ENCODE measurements at places on chromosomes 1 and 21. TPM values are rescaled to one million over a fixed set of nuclear protein-coding genes. Genes with fewer than 3 reads are reported as not detected.

DNA sequence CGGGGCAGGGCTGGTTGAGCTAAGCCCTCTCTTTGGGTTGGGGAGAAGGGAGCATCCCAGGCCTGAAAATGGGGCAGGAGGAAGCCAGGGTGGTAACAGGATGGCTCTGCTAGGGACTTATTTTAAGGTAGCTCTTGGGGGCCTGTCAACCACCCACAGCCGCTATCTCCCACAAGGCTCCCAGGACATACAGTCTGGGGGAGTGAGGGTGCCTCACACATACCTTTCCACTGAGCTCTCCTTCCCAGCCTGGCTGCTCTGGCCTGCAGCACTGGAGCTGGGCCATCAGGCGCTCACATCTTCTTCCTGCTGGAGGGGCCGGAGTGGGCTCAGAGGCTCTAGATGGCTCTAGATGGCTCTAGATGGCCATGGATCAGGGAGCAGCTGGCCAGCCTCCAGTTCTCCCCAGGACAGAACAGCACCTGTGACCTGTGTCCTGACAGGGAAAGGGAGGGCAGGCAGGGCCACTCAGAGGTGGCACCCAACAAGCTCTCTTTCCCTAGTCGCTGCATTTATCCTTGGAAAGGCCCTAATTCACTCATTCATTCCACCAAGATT is 11.0 kb upstream of the NPPB start:
- H3K27me3 ChIP-seq, result no peaks in the 10 kb centered on the region
- no peak for DNase-seq
- H3K4me3 ChIP-seq, result no peak overlapping the region
- no peak overlapping the region for H3K27ac ChIP-seq
- no peaks in the 10 kb centered on the region for H3K36me3 ChIP-seq
- no peaks in the 10 kb centered on the region for H3K4me1 ChIP-seq

DNA sequence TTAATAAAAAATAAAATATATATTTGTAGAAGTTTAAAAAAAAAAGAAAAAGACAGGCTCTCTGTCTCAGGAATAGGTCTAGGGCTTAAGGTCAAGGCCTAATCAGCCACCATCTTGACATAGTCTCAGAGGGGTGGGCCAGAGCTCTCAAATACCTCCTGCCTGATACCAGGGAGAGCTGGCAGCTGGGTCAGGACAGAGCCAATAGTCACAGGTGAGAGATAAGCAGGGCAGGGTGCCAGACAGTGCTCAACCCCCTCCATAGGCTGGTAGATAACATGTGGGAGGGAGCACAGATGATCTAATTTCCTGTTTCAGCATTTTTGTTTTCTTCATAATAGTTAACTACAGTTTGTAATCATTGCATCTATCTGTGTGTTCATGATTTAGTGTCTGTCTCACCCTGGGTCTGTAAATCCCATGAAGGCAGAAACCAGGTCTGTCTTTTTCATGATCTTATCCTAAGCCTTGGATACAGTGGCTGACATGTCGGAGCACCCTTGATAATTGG is 152.0 kb upstream of the GRIK3 start:
- no peak overlapping the region for H3K27ac ChIP-seq
- no peaks in the 10 kb centered on the region for H3K4me1 ChIP-seq
- no peak overlapping the region for H3K4me3 ChIP-seq
- peaks cover 4% of the 10 kb centered on the region for H3K27me3 ChIP-seq
- no peak for DNase-seq

The SOX13 gene
- total RNA-seq, result 8.4 TPM

The CXADR gene
- 46.4 TPM for total RNA-seq

- no peaks in the 10 kb centered on the region for H3K27me3 ChIP-seq
- no peak overlapping the region for H3K4me3 ChIP-seq
- H3K27ac ChIP-seq, result no peak overlapping the region
- H3K4me1 ChIP-seq, result no peaks in the 10 kb centered on the region
- DNase-seq, result no peak
Observed at GRCh38 chr1:225021037-225021436, 91.6 kb downstream of the DNAH14 start.

GRCh38 chr1:36118447-36119204 is 6.4 kb downstream of the COL8A2 start:
- H3K4me3 ChIP-seq, result no peak overlapping the region
- no peak overlapping the region for H3K27ac ChIP-seq
- no peaks in the 10 kb centered on the region for H3K36me3 ChIP-seq

DNA sequence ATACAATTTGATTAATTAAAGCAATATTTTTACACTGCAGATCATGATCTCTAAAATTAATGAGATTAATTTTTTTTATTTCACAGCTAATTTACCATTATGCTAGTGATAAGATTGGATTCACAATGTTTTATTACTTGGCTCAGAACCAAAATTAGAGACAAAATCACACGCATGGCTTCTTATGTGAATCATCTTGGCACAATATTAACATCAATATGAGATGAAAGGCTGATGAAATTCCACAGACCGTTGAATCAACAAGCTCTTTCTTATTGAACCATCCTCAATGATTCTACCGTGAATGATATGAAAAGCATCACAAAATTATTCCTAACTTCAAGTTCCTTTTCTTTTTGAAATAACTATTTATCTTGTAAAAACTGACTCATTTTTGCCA is 544.9 kb downstream of the KCNT2 start:
- H3K4me3 ChIP-seq, result no peak overlapping the region
- no peak for DNase-seq
- no peaks in the 10 kb centered on the region for H3K4me1 ChIP-seq
- no peaks in the 10 kb centered on the region for H3K27me3 ChIP-seq
- no peaks in the 10 kb centered on the region for H3K36me3 ChIP-seq

DNA sequence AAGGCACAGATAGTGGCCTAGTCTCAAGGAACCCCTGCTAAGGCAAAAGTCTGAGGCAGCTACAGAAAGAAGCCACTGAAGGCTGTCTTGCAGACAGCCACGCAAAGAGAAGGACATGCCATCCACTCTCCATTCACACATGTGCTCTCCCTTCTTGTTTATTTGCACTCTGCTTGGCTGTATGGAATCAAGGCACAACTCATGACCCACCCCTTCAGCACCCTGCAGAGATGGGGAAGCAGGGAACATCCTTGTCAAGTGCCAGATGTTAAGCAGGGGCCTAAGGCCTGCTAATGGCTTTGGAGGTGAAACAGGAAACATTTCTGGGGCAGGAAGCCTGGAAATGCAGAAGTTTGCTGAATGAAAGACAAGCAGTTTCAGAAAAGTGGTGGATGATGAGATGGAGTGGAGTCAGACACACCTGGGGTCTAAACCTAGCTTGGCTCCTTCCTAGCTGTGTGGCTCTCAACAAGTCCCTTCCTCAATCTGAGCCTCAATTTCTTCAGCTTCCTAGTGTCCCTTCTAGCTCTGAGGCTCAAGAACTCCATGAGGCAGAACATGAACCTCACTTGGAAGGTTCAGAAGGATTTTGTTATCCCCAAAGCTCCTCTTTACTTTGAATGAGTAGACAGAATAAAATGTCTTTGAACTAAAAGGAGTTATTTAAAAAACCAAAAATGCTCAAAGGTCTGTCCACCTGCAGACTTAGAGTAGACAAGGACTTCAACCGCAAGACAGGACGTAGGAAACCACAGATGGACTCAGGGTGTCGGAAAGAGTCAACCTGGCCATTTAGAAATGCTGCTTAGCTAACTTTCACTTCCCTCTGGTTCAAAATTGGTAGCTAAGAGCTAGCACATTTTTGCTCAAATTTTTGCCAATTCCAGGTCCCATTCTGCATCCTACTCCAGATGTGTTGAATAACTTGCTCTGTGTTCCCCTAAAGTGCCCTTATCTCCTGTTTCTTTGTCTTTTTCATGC is 283.1 kb downstream of the PLPP3 start:
- no peaks in the 10 kb centered on the region for H3K4me1 ChIP-seq
- no peaks in the 10 kb centered on the region for H3K27me3 ChIP-seq
- no peaks in the 10 kb centered on the region for H3K36me3 ChIP-seq
- no peak overlapping the region for H3K27ac ChIP-seq
- DNase-seq, result no peak
- no peak overlapping the region for H3K4me3 ChIP-seq

The DSTYK gene
- 9.9 TPM for total RNA-seq

The WNT9A gene
- not detected for total RNA-seq

GRCh38 chr1:34683616-34684015 is 71.2 kb upstream of the GJB5 start:
- no peaks in the 10 kb centered on the region for H3K27me3 ChIP-seq
- H3K4me3 ChIP-seq, result no peak overlapping the region
- peak; percentile 6 for DNase-seq
- H3K27ac ChIP-seq, result no peak overlapping the region
- H3K4me1 ChIP-seq, result no peaks in the 10 kb centered on the region
- H3K36me3 ChIP-seq, result no peaks in the 10 kb centered on the region

DNA sequence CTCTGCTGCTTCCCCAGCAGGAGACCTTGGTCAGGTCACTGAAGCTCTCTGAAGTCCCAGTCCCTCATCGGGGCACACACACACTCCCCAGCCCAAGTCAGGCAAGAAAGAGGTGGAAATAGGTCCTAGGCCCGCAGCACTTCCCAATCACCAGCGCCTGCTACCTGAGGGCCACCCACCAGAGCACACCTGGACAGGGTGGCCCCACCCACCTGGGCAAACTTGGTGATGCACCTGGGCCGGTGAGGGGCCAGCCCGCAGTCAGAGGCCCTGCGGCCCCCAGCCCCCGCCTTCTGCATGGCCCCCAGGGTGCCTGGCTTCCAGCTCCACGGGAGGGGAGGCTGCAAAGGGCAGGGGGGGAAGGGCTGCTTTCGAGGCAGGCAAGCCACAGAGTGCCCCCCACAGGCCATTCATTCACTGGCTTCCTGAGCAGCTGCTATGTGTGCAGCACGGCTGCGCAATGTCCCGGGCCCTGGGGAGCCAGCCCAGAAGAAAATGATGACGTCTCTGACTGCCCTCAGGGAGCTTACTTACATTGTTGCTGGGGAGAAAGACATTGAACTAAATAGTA is 4.7 kb downstream of the SH2D5 start:
- H3K4me3 ChIP-seq, result no peak overlapping the region
- peaks cover 5% of the 10 kb centered on the region for H3K4me1 ChIP-seq
- no peaks in the 10 kb centered on the region for H3K27me3 ChIP-seq
- DNase-seq, result no peak

DNA sequence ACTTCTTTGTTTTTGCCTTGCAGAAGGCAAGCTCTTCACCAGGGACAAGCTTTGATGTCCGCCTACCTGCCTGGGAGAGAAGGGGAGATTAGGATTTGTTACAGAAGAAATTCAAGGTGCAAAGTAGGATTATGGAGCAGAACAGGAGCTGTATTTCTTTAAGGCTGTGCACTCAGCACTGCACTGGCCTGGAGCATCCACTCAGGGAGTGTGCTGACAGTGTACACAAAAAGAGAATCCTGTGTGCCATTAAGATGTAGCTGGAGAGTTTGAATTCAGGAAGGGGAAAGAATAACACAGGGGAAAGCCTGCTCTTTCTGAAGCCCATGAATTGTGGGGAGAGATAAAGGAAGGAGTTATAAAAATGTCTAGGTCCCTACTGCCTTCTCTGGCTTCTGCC is 137.7 kb upstream of the ETS2 start:
- no peaks in the 10 kb centered on the region for H3K36me3 ChIP-seq
- peaks cover 3% of the 10 kb centered on the region for H3K27me3 ChIP-seq
- H3K4me1 ChIP-seq, result no peaks in the 10 kb centered on the region
- no peak overlapping the region for H3K4me3 ChIP-seq

GRCh38 chr1:97893844-97894243 is 27.0 kb downstream of the DPYD start:
- no peaks in the 10 kb centered on the region for H3K36me3 ChIP-seq
- H3K27me3 ChIP-seq, result no peaks in the 10 kb centered on the region

The TDRD10 gene
- total RNA-seq, result 0.23 TPM

The ACADM gene
- 68.3 TPM for total RNA-seq

GRCh38 chr1:30058970-30059369 is 664.4 kb downstream of the MATN1 start:
- no peak for DNase-seq
- no peak overlapping the region for H3K27ac ChIP-seq
- H3K27me3 ChIP-seq, result no peaks in the 10 kb centered on the region
- H3K36me3 ChIP-seq, result no peaks in the 10 kb centered on the region

The MMP23B gene
- total RNA-seq, result 1.6 TPM

The IQGAP3 gene
- 8.5 TPM for total RNA-seq

DNA sequence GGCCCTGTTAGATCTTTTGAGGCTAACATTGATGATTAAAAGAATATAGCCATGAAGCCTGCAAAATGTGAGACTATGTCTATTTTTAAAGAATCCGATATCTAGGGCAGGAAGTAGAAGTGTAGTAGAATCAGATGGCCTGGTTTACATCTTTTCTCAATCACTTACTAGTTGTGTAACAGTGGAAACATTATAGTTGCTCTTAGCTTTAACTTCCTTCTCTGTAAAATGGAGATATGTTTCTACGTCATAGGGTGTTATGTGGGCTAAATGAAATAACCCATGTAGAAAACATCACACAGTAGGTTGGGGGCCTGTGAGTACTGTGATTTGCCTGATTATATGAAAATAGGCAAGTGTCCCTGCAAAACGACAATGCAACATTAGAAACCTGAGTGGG is 4.4 kb upstream of the IGFN1 start:
- H3K27ac ChIP-seq, result no peak overlapping the region
- H3K36me3 ChIP-seq, result no peaks in the 10 kb centered on the region
- H3K4me3 ChIP-seq, result no peak overlapping the region
- H3K27me3 ChIP-seq, result no peaks in the 10 kb centered on the region
- DNase-seq, result no peak
- peaks cover 2% of the 10 kb centered on the region for H3K4me1 ChIP-seq

- peak overlapping the region; percentile 40 for H3K27ac ChIP-seq
- H3K27me3 ChIP-seq, result no peaks in the 10 kb centered on the region
- no peak overlapping the region for H3K4me3 ChIP-seq
- peaks cover 27% of the 10 kb centered on the region for H3K4me1 ChIP-seq
- H3K36me3 ChIP-seq, result peaks cover 11% of the 10 kb centered on the region
Observed at GRCh38 chr1:89171067-89171438, 4.8 kb downstream of the GBP7 start.

The TCEA3 gene
- total RNA-seq, result 49.3 TPM

The MIXL1 gene
- not detected for total RNA-seq

DNA sequence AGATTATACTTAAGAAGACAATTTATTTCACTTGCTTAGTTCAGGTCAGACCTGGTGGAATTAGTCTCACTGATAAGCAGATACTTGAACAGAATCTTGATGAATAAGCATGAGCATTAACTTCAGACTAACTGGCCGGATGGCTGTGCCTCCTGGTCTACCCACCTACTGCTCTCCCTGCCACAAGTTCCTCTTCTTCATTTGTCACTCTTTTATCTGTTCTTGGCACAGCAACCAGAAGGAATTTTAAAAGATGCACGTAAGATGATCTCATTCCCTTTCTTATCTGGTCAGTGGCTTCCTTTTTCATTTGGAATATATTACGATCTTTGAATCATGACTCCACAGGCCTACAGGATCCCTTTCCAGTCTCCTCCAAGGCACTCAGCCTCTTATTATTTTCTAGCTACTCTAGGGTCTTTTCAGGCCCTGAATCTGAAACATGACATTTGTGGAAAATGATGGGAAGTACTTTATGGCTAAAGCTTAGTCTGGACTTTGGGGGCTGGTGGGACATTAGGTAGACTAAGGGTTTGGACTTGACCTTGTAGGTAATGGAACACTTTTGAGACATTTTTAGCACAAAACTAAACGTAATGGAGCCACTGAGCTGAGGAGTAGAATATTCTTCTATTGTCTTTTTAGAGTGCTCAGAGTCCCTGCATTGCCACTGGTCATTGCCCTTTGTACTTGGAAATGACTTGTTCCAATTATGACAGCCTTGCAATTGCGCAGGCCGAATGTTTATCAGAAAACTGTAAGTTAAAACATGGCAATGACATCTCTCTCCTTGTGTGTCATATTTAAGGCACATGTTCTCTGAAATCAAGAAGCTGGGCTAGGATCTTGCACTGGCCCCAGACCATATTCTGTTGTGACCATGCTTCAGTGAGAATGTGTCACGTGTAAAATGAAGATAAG is 16.0 kb downstream of the ST6GALNAC3 start:
- H3K4me1 ChIP-seq, result no peaks in the 10 kb centered on the region
- no peak overlapping the region for H3K27ac ChIP-seq
- H3K27me3 ChIP-seq, result no peaks in the 10 kb centered on the region
- DNase-seq, result no peak
